BJ (cell line): ENCODE measurements at places on chromosomes 1 and 21.

DNA sequence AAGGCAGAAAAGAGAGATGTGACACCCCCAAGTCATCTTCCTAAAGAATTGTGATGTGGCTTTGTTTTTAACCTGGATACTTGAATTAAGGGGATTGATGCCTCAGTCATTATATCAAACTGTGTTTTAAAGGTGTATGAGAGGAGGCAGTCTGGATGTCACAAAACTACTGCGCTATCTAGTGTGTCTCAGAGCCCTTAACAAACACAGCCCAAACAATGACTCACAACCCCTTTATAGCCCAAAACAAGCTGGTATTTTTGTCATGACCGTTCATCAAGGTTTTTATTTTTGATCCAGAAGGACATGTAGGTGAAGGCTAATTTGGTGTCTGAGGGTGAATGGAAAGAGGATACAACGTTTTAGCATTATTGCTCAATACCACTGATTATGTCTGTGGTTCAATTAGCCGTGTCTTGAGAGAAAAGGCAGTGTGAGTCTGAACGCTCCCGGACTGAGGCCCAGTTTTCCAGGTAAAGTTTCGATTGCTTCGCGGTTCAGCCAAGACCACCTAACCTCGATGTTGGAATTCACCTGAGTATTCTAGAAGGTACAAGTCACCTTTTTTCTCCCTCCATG is 71.6 kb downstream of the SGIP1 start:
- DNase-seq, result no peak

DNA sequence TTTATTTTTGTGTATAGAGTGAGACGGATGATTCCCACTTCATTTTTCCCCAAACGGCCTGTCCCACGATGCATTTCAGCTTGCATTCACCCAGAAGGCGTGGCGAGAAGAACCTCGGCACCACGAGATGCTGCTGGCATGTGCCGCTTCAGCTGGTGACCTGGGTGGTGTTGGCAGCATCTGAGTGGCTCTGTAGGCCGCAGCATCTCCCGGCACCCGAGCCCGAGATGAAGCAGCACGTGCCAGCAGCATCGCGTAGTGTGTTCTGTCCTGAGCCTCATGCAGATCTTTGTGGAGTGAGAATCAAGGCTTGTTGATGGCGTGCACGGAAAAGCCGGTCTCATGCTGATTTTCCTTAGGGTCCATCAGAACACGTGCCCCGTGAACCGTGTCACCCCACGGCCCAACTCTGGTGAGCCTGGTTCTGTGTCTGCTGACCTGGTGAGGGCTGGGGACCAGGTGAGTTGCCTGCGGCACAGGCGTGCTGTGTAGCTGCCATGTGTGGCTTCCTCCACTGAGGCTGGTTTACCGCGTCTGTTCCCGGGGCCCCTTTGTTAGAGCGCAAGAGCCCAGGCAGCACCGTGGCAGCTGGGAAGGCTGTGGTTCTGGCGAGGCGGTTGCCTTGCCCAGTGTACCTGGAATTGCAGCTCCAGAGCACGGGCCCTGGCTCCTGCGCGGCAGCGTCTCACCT is 16.7 kb downstream of the SLX9 start:
- DNase-seq, result no peak

GRCh38 chr1:7560128-7560527 is 211.0 kb upstream of the VAMP3 start:
- no peak for DNase-seq

DNA sequence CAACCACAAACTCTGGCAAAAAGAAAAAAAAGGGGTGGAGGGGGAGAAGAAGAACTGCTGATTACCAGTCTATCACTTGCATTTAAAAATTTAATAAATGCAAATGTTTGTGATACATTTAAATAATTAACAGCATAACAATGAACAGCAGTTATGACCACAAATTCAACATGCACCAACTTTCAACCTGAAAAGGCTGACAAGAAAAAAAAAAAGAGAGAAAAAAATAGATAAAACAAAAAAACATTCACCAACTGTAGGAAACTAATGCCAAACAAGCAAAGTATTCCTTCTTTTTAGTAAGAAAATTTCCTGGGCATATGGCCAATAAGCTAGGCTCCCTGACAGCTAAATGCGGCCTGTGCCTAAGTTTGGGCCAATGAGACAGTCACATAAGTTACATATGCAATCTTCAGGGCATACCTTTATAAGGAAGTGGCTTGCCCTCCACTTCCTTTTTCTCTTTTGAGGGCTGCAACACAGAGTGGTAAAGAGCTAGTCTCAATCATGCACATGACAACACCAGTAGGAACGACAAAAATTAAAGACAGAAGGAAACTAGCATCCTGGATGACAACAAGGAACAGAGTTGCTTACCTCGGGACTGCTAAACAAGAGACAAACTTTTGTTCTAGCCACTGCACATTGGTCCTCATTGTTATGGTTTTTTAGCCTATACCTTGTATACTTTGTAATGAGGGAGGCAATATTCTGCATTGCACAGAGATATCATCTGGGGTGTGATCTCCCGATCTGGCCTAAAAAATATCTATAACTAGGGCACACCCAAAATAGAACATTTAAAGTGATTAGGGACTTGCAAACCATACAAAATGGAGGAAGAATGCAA is 24.2 kb upstream of the PHTF1 start:
- DNase-seq, result no peak

DNA sequence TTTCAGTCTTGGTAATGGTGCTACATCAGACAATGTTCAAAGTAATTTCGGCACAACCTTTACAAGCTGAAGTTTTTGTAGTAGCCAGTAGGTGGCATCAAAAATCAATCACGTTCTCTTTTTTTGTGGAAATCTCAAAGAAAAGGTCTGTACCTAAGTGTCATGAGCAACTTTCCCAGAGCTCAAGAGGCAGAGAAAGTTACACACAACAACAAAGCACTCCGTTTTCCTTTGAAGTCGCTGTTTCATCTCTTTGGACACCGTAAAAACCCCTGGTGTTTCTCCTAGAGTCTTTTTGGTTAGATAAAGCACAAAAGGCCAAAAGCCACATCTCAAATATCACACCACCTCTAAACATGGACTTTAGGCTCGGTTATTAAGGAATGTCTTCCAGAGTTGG is 131.6 kb downstream of the LHX8 start:
- no peak for DNase-seq

DNA sequence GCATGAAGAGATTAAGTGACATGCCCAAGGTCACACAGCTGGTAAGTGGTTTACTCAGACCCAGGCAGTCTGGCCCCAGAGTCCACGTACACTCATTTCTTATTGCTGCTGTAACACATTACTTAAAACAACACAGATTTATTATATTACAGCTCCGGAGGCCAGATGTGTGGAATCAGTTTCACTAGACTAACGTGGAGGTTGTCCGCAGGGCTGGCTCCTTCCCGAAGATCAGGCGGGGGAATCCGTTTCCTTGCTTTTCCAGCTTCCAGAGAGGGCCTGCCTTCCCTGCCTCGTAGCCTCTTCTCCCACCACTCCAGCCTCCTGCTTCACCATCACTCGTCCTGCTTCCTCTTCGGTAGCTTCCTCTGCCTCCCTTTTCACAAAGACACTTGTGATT is 81.2 kb downstream of the KCNN3 start:
- DNase-seq, result no peak

- DNase-seq, result peak; percentile 38
Observed at GRCh38 chr21:33894736-33895288, 20.8 kb downstream of the ATP5PO start.

GRCh38 chr1:118979754-118980575 is 8.2 kb downstream of the TBX15 start:
- no peak for DNase-seq

DNA sequence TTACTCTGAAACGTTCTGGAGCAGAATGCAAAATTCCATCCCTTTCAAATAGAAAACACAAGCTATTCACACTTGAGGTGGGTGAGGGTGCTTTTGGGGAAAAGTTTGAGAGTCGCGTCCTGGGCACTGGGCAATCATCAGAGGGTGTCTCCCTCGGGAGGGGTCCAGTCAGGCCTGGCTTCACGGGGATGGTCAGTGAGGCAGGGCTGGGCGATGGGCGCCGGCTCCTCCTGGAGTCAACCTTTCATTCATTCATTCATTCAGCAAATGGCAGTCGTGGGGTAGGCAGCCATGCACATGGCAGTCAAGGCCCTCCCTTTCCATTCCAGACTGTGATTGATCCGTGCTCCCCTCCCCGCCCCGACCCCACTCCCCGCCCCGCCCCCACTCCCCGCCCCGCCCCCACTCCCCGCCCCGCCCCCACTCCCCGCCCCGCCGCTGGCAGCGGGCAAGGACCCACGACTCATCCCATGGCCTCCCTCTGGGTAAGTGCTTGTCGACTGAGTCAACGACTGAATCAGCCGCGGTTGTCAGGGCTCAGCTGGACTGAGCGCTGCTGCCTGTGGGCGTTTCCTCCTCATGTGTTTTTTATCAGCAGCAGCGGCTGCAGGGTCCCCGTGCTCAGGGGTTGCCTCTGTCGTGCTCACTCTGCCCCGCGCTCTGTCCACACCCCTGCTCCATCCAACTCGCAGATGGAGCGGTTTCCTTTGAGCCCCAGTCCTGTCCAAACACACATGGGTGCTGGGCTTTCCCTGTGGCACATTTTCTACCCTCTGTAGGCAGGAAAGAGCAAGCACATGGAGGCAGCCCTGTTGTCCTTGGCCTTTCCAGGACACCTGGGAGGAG is 12.5 kb upstream of the SPSB1 start:
- DNase-seq, result peak; percentile 71

GRCh38 chr1:33163621-33164519 is 18.0 kb downstream of the TRIM62 start:
- DNase-seq, result no peak

GRCh38 chr1:29648026-29648425 is 411.7 kb downstream of the PTPRU start:
- no peak for DNase-seq

- DNase-seq, result no peak
Observed at GRCh38 chr1:244960904-244961303, 96.6 kb upstream of the HNRNPU start.

DNA sequence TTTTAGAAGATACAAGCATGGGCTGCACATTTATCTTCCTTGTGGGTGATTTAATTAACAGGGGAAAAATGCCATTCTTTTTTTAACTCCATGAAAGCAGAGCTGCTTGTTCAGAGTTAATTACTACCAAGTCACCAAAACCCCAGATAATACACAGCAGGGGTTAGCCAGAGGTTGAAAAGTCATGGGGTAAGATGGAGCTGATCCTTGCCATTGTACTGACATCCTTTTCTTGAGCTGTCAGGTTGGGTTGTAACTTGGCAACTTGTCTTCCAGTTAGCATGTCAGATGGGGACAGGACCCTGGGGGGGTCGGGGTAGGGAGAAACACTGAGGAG is 257.2 kb upstream of the HOOK1 start:
- DNase-seq, result no peak

GRCh38 chr21:44709426-44710293 is 1.7 kb downstream of the TSPEAR start:
- no peak for DNase-seq

DNA sequence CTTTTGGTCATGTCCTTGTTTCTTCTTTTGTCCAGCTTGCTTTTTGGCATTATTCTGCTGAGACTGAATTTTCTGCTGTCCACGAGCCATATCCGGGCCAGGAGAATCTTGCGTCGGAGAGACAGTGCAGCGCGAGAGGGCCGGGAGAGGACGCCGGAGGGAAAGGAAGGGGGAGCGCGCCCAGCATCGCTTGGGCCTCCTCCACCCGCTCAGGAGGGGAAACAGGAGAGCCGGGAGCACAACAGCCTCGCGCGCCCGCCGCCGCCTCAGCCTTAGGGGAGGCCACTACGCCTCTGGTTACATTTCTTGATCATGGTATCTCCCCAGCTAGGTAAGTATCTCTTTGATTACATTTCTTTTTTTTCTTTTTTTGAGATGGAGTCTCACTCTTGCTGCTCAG is 7.4 kb upstream of the DEGS1 start:
- DNase-seq, result no peak

DNA sequence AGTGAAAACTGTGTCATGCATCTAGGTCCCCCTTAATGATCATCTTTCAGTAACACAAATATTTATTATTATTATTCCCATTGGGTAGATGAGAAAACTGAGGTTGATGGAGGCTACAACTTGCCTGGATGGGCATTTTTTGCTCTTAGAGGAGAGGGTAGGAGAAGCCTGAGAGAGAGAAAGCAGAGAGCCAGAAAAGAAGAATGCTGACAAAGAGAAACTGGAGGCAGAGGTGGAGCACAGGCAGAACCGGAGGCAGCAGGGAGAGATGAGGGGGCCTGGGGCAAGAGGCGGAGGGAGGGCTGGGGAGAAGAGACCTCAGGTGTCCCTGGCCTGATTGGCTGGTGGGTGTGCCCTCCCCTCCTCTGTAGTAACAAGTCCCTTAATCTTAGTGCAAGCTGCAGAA is 4.1 kb downstream of the BLACAT1 start:
- no peak for DNase-seq

GRCh38 chr1:173525926-173526325 is 48.8 kb downstream of the PRDX6 start:
- DNase-seq, result no peak

DNA sequence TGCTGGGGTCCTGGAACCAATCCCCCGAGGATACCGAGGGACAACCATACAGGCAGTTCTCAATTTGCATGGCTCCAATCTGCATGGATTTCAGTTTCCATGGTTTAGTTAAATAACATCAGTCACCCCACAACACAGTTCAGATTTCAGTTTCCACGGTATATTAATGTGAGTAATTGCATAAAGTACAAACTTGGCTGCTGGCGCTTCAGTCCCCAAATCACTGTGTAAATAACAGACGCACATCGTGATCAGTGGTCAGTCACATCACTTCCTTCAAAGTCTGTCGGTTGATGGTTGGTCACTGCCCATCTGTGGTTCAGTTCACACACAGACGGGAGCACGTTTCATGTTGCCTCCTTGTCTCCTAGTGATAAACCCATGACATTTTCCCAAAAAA is 66.4 kb upstream of the LPGAT1 start:
- DNase-seq, result no peak

DNA sequence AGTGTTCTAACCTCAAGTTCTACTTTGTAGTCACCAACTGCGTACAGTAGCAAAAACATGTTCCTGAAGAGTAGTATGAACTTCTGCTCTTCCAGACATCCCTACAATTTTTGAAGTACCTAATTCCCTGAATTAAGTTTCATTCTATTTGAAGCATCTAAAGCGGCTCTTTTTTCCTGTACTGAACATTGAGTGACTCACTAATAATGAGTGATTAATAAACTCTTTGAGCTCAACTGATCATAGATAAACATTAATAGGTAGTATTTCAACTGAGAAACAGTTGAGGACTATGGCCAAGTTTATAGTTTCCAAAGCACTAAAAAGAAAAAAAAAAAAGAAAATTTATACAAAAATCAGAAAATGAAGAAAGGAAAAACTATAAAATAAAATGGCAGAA is 683.1 kb downstream of the LTN1 start:
- no peak for DNase-seq

- DNase-seq, result no peak
Observed at GRCh38 chr1:227785805-227786671, 29.4 kb upstream of the PRSS38 start.

DNA sequence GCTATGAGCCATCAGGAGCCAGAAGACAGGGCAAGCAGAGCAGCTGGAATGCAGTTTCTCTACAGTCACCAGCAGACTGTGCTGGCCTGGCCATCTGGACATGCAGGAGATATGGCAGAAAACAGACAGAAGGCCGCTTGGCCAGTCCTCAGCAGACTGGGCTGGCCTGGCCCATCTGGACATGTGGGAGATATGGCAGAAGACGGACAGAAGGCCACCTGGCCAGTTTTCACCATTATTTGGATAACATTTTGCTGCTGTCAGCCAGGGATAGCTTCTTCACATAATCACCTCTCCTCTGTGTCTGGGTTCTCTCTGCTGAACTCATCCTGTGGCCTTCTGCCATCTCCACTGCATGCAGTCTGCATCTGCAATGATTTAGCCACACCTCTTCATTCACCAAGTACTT is 25.0 kb upstream of the CACYBP start:
- DNase-seq, result no peak

GRCh38 chr1:155184835-155185782 is 11.5 kb downstream of the TRIM46 start:
- no peak for DNase-seq

- DNase-seq, result peak; percentile 85
Observed at GRCh38 chr1:221439747-221440501, 302.0 kb downstream of the DUSP10 start.
